Fibroblast of gingiva (primary cell): ENCODE measurements at places on chromosomes 1 and 21.

- DNase-seq, result no peak
Measured at GRCh38 chr1:2433196-2433595, 20.8 kb upstream of the PEX10 start.

DNA sequence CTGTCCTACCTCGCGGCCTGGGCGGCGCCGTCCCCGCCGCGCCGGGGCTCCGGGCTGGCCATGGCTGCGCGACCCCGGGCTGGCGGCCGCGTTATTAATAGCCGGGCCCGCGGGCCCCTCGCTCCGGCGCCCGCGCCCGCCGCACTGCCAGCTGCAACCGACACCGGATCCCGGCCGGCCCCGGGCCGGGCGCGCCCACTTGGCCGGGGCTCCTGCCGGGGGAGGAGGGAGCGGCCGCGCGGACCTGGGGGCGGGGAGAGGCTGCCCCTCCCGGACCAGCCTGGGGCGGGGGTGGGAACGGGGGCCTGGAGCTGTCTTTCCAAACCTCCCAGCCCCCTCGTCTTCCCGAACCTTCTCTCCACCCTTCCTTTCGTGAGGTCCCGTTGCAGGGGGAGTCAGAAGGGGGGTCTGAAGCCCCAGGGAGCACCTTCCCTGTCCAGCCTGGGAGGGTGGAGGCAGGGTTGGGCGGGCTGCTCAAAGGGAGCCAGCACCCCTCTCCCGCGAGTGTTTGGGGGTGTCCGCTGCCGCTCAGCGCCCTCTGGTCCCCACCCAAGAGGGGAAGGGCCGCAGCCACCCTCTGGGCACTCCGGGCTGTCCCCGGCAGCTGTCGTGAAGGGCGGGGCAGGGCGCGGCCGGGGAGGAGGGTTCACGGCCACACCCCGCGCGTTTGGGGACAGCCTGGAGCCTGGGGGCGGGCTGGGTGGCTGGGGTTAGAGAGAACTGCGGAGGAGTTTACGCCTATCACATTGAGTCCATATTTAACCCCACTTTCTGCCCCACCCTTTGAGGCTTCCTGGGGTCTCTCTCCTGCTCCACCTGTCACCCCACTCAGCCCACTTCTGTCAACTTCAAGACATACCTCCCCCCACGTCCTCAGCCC is at the start of gene SYNC:
Gene SYNC (minus strand): TSS at position 172 of the 880 bp plus-strand sequence. CDS start 110 bp downstream, at position 62.
- DNase-seq, result peak; percentile 84

DNA sequence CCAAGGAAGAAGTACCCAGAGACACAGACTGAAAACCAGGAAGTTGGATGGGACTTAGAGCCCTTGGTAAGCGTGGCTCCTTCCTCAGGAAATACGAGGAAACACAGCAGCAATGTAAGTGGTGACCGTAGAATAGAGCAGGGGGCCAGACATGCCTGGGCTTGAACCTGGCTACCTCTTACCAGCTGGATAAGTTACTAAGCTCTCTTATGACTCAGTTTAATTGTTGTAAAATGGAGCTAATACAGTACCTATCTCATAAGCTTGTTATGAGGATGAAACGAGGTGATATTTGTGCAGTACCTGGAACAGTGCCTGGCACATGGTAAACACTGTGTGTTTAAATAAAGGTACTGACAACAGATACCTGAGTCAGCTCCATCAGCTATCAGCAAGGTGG is 19.2 kb downstream of the EBNA1BP2 start:
- DNase-seq, result no peak

DNA sequence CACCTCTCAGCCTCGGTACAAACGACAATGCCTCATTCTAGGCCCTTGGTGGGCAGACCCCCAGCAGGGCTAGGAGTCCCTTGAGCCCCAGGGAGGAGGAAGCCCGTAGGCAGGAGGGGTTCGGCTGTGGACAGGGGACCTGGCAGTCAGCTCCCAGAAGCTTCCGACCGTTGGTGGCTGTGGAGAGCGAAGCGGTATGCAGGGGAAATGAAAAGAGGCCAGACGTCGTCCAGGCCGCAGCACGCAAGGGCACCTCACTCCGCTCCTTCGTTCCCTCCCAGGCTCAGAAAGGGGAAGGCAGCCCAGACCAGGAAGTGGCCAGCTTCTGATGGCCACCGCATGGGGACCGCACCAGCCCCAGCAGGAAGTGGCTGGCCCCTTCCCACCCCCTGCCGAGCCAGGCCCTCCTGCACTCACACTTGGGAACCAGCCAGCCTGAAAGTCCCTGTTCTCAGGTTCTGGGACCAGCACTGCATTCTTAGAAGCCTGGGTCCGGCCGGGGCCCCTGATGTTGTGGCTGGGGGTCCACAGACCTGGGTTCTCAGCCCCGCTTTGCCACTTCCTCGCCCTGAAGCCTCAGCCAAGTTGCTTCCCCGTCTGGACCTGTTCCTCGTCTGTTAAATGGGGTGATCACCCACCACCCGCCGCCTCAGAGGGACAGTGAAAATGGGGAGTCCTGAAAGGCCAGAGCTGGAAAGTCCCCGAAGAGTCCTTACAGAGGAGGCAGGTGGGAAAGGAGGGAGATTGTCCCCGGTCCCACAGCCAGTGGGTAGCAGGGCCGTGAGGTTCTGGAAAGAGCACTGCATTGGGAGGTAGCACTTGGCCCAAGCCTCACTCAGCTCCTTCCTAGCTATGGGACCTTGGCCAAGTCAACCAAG is 104.0 kb upstream of the RUNX3 start:
- DNase-seq, result no peak

- DNase-seq, result no peak
Measured at GRCh38 chr1:156492013-156492590, 8.5 kb downstream of the MEF2D start.

DNA sequence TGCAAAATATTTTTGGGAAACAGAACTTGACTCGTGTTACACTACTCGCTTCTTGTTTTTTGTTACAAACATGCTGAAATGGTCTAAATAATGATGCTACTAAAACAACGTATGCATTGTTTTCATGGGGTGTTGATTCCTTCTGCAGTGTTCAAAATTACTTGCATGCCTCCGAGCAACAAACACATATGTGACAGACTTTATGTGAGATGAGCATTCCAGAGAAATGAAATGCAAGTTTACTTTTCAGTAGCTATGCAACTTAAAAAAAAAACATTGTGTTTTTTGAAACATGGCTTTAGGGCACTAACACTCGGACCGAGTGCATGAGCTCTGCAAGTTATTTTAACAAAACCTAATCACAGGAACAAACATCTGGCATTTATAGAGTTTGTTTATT is 84.8 kb downstream of the CAMTA1 start:
- peak; percentile 80 for DNase-seq

- DNase-seq, result no peak
Measured at GRCh38 chr1:30619619-30620018, 103.8 kb downstream of the MATN1 start.

GRCh38 chr1:150536836-150537731 is 12.1 kb upstream of the ADAMTSL4 start:
- DNase-seq, result no peak

DNA sequence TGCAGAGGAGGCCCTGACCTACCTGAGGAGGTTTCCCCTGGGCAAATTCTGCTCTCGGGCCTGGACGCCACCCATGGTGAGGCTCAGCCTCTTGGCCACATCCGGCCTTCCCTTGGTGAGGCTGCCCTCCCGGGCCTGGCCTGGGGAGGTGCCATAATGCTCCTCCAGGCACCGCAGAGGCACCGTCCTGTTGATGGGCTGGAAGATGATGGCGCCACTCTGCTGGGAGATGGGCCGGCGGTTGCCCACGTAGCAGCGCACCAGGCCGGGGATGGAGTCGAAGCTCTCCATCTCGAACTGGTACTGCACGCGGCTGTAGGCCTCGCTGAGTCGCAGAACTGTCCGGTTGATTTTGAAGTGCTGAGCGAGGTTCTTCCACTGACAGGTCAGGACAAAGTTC is 92.7 kb downstream of the BCAR3 start:
- DNase-seq, result no peak

GRCh38 chr1:234498448-234499118 is 19.6 kb upstream of the TARBP1 start:
- DNase-seq, result no peak

DNA sequence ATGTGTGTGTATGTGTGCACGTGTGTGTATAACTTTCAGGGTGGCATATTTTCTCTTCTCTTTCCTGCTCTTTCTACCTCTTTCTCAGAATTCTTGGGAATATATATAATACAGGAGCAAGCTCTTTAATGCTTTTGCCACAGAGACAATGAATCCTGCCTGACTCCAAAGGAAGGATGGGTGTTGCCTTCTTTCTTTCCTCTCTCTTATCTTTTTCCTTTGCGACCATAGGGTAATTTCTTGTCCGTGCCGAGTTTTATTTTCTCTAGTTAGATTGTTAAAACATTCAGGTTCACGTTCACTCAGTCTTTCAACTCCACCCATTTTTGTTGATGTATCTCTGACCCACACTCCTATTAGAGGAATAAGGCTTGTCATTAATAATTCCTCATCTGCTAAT is 129.0 kb upstream of the C1orf21 start:
- no peak for DNase-seq

DNA sequence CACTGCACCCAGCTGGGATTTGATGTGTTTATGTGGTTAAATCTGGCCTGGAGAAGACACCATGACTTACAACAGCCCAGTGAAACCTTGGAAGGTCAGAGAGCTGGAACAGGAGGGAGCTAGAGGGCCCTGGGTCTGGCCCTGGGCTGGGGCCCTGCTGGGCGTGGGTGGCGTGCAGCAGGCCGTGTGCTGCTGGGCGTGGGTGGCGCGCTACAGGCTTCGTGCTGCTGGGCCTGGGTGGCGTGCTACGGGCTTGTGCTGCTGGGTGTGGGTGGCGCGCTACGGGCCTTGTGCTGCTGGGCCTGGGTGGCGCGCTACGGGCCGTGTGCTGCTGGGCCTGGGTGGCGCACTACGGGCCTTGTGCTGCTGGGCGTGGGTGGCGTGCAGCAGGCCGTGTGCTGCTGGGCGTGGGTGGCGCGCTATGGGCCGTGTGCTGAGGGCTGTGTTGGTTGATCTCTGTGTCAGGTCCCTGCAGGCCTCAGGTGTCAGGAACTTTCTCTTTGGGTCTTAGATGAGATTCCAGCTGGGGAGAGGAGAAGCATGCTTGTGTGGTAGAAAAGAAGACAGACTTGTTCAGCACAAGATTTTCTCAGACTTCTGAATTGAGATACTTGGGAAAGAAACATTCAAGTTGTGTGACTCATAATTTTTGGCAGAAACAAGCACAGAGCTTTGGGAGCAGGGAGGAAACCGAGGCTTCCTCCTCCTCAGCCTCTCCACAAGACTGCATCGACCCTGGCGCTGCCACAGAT is 66.0 kb downstream of the COL18A1 start:
- DNase-seq, result peak; percentile 76

GRCh38 chr1:170662561-170663403 is 1.1 kb upstream of the PRRX1 start:
- peak; percentile 88 for DNase-seq

GRCh38 chr1:35505911-35506798 is 51.0 kb downstream of the KIAA0319L start:
- DNase-seq, result peak; percentile 93

GRCh38 chr1:98398092-98398491 is 263.4 kb upstream of the SNX7 start:
- DNase-seq, result no peak

DNA sequence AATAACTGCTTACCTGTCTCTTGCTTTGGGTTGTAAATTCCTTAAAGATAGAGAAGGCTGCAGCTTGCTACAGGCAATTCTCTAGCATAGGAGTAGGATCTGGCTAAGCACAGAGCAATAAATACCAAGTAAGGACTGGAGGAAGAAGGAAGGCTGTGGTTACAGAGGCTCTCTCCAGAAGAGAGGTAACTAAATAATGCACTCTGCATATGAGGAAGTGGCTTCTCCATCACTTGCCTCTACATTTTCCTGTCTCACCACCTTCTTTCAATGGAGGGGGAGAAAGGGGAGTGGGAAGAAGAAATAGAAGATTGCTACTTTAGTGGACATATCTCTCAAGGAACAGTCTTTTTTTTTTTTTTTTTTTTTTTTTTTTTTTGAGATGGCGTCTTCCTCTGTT is 60.9 kb upstream of the LAX1 start:
- DNase-seq, result no peak

DNA sequence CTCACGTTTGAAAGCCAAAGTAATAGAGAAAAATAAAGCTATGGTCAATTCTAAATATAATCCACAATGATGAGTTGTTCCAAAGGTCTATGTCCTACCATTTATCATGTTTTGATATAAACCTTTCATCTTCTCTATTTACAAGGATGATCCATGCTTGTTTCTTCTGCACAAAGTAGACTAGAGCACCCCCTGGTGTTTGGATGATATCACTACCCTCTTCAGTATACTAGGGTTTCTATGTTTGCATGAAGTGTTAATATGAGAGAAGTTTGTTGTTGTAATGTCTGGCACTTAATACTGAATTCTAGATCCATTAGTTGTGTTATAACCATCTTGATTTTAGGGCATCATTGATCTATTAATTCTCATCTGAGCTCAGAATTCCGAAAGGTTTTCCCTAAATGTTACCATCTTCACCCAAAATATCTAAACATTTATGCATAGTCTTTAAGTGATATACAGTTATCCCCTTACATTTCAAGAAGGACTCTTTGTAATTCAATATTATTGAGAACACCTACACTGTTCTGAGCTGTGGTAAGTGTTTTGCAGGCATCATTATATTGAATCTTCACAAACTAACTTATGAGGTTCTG is 21.1 kb downstream of the CLDN8 start:
- DNase-seq, result peak; percentile 2

GRCh38 chr1:35809114-35810095 is 1.6 kb downstream of the AGO4 start:
- no peak for DNase-seq

- peak; percentile 75 for DNase-seq
Measured at GRCh38 chr1:236854605-236854983, 59.5 kb downstream of the MTR start.

DNA sequence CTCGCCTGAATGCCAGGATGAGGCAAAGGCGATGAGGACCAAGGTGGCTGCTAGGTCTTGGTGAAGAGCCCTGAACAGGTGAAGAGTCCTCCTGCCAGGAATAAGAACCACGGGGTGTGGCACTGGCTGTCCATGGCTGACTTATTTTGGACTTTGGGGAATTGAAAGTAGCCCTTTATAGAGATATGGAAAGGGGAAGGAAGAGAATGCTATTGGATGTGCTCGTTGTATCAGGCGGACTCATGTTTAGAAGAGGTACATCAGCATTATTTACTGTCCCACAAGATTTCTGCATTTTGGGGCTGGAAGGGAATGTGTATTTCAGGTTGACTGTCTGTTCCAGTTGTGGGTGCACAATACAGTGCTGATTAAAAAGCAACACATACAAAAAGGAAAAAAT is 465.8 kb downstream of the DSCAM start:
- DNase-seq, result no peak

DNA sequence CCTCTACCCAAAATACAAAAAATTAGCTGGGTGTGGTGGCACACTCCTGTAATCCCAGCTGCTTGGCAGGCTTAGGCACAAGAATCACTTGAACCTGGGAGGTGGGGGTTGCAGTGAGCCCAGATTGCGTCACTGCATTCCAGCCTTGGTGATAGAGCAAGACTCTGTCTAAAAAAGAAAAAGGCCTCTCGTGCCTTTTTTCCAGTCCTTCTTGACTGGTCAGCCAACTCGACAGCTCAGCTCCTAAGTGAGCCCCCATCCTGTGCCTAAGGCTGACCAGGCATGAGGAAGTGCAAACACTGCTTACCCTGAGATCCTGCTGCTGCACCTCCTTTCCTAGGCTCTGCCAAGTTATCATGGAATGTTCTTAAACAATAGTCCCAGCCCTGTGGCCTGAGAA is 10.1 kb upstream of the PROK1 start:
- DNase-seq, result peak; percentile 50
